Effector memory CD4-positive, alpha-beta T cell (primary cell): ENCODE measurements at places on chromosomes 5 and 9.
A peak's percentile ranks its signal among the peaks of the same experiment; 100 is the strongest.

DNA sequence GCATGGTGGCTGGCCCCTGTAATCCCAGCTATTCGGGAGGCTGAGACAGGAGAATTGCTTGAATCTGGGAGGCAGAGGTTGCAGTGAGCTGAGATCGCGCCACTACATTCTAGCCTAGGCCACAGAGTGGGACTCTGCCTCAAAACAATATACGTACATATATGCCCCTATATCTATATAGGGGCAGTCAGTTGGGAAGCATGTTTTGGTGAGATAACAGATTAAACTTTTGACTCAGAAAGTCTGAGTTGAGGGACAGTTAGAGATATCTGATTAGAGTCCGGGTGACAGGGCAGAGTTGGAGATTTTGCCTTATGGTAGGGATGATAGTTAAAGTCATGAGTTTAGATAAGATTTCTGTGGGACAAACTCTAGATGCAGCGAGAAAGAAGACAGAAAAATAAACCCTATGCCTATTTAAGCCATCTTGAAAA is 71.8 kb upstream of the ALDH1A1 start:
- H3K4me1 ChIP-seq = no peaks in the 10 kb centered on the region
- H3K27ac ChIP-seq = no peak overlapping the region
- DNase-seq = no peak

GRCh38 chr9:137286975-137287383 is 9.5 kb downstream of the TOR4A start:
- no peak for DNase-seq
- H3K27me3 ChIP-seq = no peaks in the 10 kb centered on the region
- no peaks in the 10 kb centered on the region for H3K4me1 ChIP-seq
- no peak overlapping the region for H3K27ac ChIP-seq

DNA sequence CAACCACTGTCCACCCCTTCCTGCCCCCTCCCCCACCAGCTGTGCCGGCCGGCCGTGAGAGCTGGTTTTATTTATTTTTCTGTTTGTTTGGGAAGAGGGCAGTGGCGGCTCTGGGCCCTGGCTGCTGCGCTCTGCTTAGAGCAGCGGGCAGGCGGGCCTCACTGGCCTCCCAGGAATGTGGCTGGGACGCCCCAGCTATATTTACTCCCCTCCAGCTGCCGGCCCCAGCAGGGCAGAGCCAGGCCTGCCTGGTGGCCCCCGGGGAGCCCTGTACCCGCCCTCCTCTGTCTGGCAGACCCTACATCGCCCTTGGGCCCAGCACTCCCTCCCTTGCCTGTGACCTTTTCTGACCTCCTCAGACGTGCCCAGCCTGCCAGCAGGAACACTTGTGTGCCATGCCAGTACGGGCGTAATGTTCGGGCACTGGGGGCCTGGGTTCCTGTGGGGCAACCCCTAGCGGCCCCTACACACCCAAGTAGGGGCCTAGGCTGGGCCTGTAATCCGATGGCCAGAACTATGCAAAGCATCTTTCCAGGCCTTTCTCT is 7.7 kb downstream of the CXXC5 start:
- no peak overlapping the region for H3K27ac ChIP-seq
- peaks cover under 1% of the 10 kb centered on the region for H3K4me1 ChIP-seq
- no peaks in the 10 kb centered on the region for H3K36me3 ChIP-seq
- peaks cover 15% of the 10 kb centered on the region for H3K27me3 ChIP-seq

DNA sequence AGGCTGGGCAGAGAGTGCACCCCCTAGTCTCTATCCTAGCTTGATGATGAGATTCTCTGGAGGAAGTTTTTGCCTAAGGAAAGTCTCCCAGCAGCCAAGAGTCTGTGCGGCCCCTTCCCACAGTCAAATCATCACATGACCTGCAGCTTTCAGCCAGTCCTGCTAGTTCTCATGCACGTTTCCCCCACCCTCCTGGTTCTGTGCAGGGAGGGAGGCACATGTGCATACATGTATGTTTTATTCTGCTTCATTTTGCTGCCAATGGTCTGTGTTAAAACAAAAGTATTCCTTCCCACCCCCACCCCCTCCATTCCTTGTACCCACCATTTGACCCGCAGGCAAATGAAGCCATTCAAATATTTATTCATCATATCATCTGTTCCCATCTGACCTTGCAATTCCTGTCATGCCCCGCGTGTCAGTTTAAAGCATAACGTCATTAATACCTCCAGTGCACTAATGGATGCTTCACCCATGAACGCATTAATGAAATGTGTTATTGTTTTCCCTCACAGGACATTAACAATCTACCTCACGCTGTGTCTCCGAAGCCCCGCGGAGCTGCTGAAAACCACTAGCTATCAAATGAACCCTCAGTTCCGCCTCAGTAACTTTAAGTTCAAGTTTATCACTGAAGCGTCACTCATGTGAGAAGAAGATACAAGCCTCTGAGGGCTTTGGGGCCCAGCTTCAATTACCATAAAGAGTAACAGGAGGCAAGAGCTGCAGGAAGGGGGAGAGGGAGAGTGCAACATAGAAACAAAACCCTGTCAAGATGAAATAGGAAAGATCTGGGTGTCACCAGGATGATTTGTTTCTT is 139.6 kb downstream of the RASEF start:
- no peak overlapping the region for H3K4me3 ChIP-seq
- no peak for DNase-seq
- no peak overlapping the region for H3K27ac ChIP-seq
- H3K27me3 ChIP-seq = no peaks in the 10 kb centered on the region
- H3K4me1 ChIP-seq = no peaks in the 10 kb centered on the region
- no peaks in the 10 kb centered on the region for H3K36me3 ChIP-seq

DNA sequence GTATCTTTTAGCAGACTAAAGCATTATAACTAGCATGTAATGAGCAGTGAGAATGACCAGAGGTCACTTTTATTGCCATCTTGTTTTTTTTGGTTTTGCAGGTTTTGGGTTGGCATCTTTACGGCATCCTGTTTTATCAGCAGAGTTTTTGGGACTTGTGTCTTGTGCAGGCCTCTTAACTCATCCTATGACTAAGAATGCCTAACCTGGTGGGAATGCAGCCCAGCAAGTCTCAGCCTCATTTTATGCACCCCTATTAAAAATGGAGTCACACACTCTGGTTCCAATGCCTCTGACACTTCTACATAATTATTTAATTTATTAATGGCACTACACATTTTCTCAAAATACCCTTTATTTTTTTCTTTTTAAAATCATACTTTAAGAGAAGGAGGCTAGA is 726.5 kb upstream of the RIOK2 start:
- H3K4me1 ChIP-seq = no peaks in the 10 kb centered on the region
- DNase-seq = no peak
- no peak overlapping the region for H3K4me3 ChIP-seq
- no peak overlapping the region for H3K27ac ChIP-seq
- H3K36me3 ChIP-seq = no peaks in the 10 kb centered on the region
- no peaks in the 10 kb centered on the region for H3K27me3 ChIP-seq

DNA sequence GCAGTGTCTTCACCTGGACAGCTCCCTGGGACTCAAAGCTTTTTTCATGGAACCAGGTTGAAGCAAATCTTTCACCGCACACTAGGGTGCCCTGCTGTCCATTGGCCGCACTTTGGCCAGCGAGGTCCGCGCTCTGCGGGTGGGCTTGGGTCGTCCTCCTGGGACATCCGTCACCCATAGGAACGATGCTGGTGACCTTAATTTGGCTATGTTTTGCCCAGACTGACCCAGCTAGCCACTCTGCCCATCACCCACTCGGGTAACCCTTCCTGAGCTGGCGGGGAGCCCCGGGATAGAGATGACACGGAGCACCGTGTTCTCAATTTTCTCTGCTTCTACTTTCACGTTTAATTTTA is 25.9 kb downstream of the ZDHHC11B start:
- peak overlapping the region; percentile 7 for H3K4me3 ChIP-seq
- no peak for DNase-seq
- H3K36me3 ChIP-seq = no peaks in the 10 kb centered on the region
- peaks cover 28% of the 10 kb centered on the region for H3K4me1 ChIP-seq
- peak overlapping the region; percentile 73 for H3K27ac ChIP-seq
